ENCODE measurements at places on chromosomes 12 and 14. TPM values are rescaled to one million over a fixed set of nuclear protein-coding genes. Genes with fewer than 3 reads are reported as not detected.

The DACT1 gene
- 0.47 TPM for total RNA-seq

The ARMH4 gene
- 0.71 TPM for total RNA-seq

The OAS2 gene
- total RNA-seq, result 0.08 TPM

The GLT1D1 gene
- total RNA-seq, result not detected

The LALBA gene
- not detected for total RNA-seq

The SLC10A1 gene
- total RNA-seq, result not detected

The B3GNT4 gene
- total RNA-seq, result 0.77 TPM

The PLEKHH1 gene
- total RNA-seq, result 2.7 TPM

The FAM90A1 gene
- total RNA-seq, result 0.11 TPM

The NOVA1 gene
- 4.2 TPM for total RNA-seq

The SLC2A13 gene
- total RNA-seq, result 2.9 TPM

The PRKD1 gene
- total RNA-seq, result 2.2 TPM

The KRT83 gene
- 2.4 TPM for total RNA-seq

The SERPINA10 gene
- not detected for total RNA-seq

The SSTR1 gene
- not detected for total RNA-seq

The ALDH6A1 gene
- total RNA-seq, result 3.3 TPM

The RNASE2 gene
- not detected for total RNA-seq

The KCNK10 gene
- total RNA-seq, result 0.01 TPM

The RNU4-1 gene
- not detected for total RNA-seq

The SLC7A8 gene
- 3.2 TPM for total RNA-seq

The LGMN gene
- 51.8 TPM for total RNA-seq

The VRTN gene
- total RNA-seq, result not detected

The KLRC3 gene
- total RNA-seq, result 0.24 TPM

The SELPLG gene
- total RNA-seq, result 0.99 TPM

The TSHR gene
- not detected for total RNA-seq

The FAIM2 gene
- not detected for total RNA-seq

The PLD4 gene
- total RNA-seq, result not detected

The DNAJC22 gene
- total RNA-seq, result 22.9 TPM

The CLEC4A gene
- not detected for total RNA-seq

The CCT2 gene
- 351 TPM for total RNA-seq

The DCP1B gene
- 8.7 TPM for total RNA-seq

The SYNDIG1L gene
- not detected for total RNA-seq

The CAPZA3 gene
- total RNA-seq, result not detected

The BLTP3B gene
- 15.6 TPM for total RNA-seq
